SK-N-SH treated with all-trans-retinoic acid at 6 μM for 48 hours (cell line): ENCODE measurements at places on chromosomes 16 and 17.

DNA sequence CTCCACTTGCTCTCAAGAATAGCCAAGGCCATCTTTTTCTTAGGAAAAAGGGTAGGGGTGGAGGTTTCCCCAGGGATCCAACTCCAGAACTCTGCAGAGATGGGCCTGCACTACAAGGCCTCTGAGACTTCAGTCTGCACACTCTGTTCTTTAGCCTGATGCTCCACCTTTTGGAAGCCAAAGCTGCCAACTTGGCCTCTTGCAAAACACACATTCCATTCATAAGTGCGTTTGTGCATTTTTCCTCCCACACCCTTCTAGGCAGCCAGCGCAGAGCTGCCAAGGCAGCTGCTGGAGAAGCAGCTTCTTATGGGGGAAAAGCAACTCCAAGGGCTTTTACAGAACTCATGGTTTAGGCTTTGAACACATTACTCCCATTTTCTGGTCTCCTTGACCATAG lies 45.3 kb downstream of the REXO5 start:
- peak; percentile 88 for ATAC-seq

- no peak; the same call in 2 of the 3 replicates for ATAC-seq
These were observed 137.5 kb downstream of the SDK2 start for GRCh38 chr17:73506470-73507435.

DNA sequence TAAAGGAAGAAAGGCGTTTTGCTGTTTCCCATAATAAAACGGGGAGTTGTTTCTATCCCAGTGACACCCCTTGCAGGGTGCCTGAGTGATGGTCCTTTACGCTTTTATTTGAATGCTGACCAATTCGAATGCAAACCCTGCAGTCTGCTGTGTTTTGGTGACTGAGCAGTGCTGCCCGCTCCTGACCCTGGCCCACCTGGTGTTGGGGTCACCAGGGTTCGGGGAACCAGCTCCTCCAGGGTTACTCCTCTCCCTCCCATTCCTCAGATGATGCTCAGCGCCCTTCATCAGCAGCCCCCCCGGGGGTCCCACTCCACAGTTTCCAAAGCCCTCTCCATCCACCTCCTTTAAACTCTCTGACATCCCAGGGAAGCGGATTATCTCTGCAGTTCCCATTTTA lies 6.0 kb downstream of the CA4 start:
- ATAC-seq: no peak

- peak; percentile 21; the same call in 1 of the 3 replicates for ATAC-seq
These were observed 44.8 kb downstream of the RNF135 start for GRCh38 chr17:31015639-31016038.

- no peak for ATAC-seq
These were observed 179.6 kb upstream of the IRX3 start for GRCh38 chr16:54466233-54466632.

DNA sequence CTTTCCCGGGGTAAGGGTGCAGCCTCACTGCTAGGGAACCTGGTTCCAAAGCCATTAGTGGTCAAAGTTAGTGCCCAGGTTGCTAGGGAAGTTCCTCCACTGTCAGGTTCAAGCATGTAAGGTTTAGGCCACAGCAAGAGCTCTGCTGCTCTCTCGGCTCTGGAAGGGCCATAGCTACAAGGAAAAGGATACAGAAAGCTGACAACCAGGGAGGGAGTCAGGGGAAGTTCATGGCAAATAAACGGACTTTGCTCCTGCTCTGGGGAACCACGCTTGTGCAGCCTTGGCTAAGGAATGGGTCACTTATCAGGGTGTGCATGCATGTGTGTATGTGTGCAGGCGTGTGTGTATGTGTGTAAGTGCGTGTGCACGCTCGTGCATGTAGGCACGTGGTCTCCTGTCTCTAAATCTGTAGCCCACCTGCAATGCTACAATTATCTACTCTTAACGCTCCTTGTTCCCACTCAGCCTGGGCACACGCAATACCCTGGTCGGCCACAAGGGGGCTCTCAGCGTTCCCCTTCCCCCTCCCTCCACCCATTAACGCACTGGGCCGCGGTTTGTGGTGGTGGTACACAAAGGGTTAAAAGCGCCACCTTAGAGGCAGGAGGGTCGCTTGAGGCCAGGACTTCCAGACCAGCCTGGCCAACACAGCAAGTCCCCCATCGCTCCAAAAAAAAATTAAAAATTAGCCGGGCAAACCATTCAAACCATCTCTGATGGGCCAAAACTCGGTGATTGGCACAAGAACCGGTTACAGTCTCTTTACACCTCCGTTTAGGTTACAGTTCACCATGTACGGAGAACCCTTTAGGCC lies 48.4 kb upstream of the KDM8 start:
- ATAC-seq: peak; percentile 90

GRCh38 chr17:78488867-78489634 lies 88.1 kb downstream of the DNAH17 start:
- ATAC-seq: peak; percentile 13; the same call in 1 of the 3 replicates

GRCh38 chr16:81495321-81496234 lies 51.0 kb downstream of the CMIP start:
- ATAC-seq: no peak

- peak; percentile 27 for ATAC-seq
These were observed 149.9 kb downstream of the CLEC16A start for GRCh38 chr16:11094075-11094856.

GRCh38 chr17:49952209-49952911 lies 16.6 kb upstream of the DLX4 start:
- peak; percentile 98 for ATAC-seq

GRCh38 chr16:87409781-87410180 lies 17.6 kb downstream of the MAP1LC3B start:
- ATAC-seq: no peak

- ATAC-seq: no peak
These were observed 147.6 kb upstream of the CES5A start for GRCh38 chr16:56022818-56023217.

- no peak for ATAC-seq
These were observed 137.7 kb upstream of the CDH5 start for GRCh38 chr16:66228792-66229191.

- ATAC-seq: no peak
These were observed 33.1 kb downstream of the LMF1 start for GRCh38 chr16:937723-938122.

DNA sequence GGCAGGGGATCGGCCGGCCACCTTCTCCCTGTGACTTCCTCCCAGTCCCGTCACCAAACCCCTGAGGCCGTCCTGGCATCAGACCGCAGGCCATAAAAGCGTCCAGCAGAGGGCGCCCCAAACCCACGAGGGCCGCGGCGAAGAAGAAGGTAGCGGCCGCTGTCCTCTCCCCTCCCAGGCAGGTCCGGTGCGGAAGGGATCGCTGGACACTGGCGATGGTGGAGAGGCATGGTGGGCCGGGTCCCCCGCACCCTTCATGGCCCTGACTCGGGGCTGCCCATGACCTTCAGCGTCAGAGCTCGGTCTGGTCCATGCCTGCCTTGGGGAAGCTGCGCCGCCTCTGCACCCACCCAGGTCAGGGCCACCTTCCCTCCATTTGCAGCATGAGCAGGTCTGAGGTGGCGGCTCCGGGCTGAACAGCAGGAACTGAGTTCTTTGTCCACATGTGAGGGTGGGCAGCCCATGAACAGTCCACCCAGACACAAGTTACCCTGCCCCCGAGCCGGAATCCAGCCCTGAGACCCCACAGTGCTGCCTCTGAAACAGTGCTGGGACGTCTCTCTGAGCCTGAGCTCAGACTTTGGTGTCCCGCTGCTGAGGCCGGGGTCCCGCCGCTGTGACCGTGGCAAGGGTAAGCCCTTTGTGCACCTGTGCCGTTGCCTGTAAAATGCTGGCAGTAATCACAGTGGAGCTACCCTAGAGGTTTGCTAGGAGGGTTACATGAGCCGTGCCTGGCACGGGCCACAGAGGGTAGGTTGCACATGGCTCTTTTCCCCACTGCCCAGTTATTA lies 40.8 kb upstream of the CMIP start:
- ATAC-seq: peak; percentile 90

- peak; percentile 97 for ATAC-seq
These were observed 27.8 kb upstream of the MEAK7 start for GRCh38 chr16:84532291-84532724.

DNA sequence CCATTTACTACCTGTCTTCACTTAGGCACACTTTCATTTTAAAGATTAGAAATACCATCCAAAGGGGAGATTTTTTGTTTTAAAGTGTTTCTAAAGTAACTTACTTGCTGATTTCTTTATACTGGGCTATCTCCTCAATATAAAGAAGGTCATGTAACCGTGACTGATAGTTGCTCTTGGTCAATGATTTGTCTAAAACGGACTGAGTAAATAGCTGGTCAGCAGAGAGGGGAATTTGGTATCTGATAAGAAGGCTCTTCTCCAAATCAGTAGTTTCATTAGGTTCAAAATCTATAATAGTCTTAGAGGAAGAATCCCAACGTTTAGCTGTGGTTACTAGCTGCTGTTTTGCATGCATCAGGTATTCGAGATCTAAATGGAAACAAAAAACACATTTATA lies 66.4 kb downstream of the HELZ start:
- no peak for ATAC-seq

- ATAC-seq: no peak
These were observed 1.6 kb upstream of the DHRS11 start for GRCh38 chr17:36590082-36590481.

GRCh38 chr16:31461201-31461920 lies 2.1 kb downstream of the ARMC5 start:
- no peak for ATAC-seq

- ATAC-seq: no peak
These were observed 8.8 kb downstream of the FAM171A2 start for GRCh38 chr17:44354582-44355561.

DNA sequence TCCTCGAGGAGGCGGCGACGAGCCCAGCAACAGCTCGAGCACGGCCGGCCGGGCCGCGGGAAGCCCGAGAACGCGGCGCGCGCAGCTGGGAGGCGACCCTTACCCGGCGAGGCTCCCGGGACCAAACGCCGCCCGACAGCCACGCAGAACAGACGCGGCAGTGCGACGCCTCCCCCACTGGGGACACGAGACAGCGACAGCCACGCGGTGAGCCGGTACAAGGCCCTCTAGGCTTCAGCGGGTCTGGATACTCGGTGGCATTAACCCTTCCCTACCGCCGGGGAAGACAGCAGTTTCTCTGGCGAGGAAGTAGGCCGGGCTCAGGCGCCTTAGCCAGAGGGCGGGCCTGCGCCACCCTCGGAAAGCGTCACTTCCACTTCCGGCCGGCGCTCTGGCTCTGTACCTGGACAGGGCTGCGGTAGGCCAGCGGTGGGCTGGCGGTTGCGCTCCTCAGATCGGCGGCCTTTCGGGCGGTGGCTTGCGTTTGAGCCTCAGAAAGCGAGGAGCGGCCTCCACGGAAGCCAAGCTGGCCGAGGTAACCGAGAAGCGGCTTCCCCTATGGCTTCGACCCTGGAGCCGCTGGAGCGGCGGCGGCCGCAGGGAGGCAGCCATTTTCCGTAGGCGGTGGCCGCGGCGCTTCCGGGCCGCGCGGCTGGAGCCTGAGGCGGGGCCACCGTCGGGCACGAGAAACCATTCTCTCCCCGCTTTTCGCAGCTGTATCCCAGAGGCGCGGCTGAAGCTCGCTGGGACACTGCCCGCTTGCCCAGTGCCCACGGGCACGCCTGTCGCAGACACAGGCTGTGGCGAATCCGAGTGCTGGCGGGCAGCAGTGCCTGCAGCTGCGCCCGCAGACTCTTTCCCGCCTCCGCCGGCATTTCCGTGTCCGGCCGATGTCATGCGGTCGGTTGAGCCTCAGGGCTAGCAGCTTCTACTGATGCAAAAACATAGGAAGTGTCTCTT lies at the start of the genes TIGD7 and ZNF75A:
Gene TIGD7 (minus strand): TSS at position 322 of the 960 bp plus-strand sequence. CDS start 4,816 bp downstream, outside the sequence.
Gene ZNF75A (plus strand): TSS at position 389 of the 960 bp plus-strand sequence. CDS start 2,932 bp downstream, outside the sequence.
- peak; percentile 99 for ATAC-seq

DNA sequence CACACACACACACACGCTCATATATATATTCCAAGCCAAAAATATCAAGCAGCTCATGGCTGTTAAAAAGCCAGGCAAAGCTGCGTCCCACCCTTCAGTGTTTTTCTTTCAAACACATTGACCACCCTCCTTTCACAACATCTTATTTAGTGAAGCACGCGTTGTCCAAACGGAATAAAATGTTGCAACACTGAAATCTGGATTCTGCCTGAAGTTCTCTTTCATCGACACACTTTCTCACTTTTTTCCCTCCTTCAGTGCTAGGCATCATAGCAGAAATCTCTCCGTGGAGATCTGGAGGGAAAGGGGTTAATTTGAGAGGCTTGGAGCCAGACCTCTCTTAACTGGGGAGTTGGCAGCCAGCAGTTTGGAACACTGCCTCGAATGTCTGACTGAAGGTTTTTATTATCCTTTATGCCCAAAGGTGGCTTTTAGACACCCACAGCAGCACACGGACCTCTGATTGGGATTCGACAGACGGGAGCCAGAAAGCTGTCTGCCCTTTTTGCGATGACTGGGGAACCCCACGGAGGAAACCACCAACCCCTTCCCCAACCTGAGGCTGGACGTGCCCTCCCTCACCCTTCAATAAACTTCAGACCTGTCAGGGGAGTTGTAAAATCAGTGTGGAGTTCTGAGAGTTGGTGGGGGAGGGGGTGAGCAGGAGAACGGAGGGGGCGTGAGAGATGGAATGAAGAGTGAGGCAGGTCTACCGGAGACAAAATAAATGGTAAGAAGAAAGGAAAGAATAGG lies 833.6 kb upstream of the SOX9 start:
- no peak for ATAC-seq

DNA sequence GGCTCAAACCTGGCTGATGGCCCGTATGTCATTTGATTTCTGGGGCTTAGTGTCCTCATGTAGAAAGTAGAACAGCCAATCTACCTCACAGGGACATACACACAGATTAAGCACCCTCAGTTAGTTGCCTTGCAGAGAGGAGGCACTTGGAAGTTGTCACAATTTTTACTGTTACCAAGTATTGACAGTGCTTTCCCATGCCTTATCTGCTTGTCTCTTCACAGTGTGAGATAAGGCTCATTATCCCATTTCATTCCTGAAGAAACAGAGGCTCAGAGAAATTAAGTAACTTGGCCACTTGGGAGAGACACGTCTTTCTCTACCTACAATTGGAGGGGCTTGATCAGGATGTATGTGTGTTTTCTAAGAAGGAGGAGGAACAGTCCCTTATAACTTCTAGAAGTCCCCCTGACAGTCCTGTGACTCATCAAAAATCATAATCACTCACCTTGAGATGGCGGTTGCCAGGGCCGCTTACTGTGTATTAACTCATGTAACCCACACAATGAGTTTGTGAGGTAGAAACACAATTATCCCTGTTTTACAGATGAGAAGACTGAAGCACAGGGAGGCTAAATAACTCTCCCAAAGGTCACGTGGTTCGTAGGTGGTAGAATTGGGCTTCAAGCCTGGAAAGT lies 56.9 kb upstream of the LHX1 start:
- no peak for ATAC-seq
